CD4-positive, alpha-beta T cell (primary cell): ENCODE measurements at places on chromosomes 13 and 19. TPM values are rescaled to one million over a fixed set of nuclear protein-coding genes. Genes with fewer than 3 reads are reported as not detected.

GRCh38 chr13:28983641-28984040 lies 163.5 kb downstream of the MTUS2 start:
- DNase-seq: no peak

DNA sequence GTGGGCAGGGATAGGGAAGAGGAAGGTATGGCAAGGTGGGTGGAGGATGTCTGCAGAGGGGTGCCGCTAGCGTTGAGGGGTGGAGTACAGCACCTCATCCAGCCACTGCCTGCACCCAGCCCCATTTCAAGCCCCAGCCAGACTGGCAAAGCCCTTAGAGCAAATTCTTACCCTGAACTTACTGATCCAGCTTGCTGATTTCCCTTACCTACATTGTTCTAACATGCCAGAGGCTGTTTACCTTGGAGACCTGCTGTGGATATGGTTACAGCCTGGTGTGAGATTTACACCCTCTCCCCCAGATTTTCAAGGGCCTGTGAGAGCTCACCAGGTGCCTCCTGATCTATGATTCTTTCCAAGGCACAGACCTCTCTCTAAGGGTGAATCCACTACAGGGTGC lies 86.0 kb downstream of the ZNF726 start:
- no peak for DNase-seq

Gene C5AR1
- total RNA-seq: 5.8 TPM

DNA sequence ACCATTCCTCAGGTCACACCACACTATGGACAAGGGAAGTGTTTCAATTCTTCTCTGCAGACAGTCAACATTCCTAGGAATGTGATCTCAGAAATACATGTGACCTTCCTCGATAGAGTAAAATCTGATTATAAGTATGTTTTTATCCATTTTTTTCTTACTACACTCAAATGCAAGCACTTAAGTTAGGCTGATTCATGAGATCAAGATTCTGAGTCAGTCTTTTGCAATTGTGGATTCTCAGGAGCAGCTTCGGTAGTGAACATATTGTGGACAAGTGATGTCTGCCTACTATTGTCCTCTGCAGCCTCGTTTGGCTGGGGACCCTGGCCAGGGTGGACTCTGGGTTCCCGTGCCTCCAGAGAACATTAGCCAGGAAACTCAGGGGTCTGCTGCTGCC lies 3.2 kb downstream of the SERPINE3 start:
- no peak for DNase-seq

- no peak for DNase-seq
Observed at GRCh38 chr19:45663800-45664199, 4.2 kb upstream of the GIPR start.

- DNase-seq: no peak
Observed at GRCh38 chr13:63199508-63199907, 1783.9 kb upstream of the PCDH20 start.

Gene PLK5
- total RNA-seq: 0.14 TPM

Gene IZUMO1
- not detected for total RNA-seq

Gene TUBA3C
- total RNA-seq: not detected

DNA sequence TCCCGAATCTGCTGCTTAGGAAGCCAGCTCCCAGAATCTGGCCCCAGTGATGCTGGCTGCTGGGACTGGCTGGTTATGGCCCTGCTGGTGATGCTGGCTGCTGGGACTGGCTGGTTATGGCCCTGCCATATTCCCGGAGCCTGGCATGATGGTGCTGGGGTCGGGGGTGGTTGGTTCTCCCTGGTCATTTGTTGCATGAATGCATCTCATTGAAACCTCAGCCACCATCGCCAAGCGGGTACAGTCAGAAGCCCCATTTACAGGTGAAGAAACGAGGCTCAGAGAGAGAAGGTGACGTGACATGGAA lies 2.1 kb downstream of the PGLYRP1 start:
- no peak for DNase-seq

- DNase-seq: no peak
Observed at GRCh38 chr19:41918653-41919244, 9.5 kb downstream of the ERFL start.

- DNase-seq: no peak
Observed at GRCh38 chr13:41386211-41386610, 71.1 kb upstream of the RGCC start.

- no peak for DNase-seq
Observed at GRCh38 chr13:29587645-29588044, 7.8 kb downstream of the SLC7A1 start.

- no peak for DNase-seq
Observed at GRCh38 chr13:95289020-95289444, 12.2 kb downstream of the ABCC4 start.

DNA sequence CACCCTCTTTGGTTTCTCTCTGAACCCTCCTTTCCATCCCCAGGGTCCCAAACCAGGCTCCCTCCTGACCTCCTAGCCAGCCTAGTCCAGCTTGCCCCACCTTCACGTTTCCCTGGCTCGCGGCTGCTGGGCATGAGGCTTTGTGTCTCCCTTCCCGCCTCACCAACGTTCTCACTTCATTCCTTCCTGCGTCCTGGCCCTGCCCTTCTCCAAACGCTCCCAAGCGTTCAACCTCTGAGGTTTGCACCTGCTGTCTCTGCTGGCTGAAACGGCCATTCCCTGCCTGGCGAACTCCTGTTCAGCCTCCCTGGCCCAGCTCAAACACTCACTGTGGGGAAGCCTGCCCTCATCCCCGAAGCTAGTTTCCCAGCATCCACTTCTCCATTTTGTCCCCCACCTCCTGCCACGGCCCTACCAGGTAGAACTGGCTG lies 12.4 kb downstream of the EPS8L1 start:
- DNase-seq: no peak

DNA sequence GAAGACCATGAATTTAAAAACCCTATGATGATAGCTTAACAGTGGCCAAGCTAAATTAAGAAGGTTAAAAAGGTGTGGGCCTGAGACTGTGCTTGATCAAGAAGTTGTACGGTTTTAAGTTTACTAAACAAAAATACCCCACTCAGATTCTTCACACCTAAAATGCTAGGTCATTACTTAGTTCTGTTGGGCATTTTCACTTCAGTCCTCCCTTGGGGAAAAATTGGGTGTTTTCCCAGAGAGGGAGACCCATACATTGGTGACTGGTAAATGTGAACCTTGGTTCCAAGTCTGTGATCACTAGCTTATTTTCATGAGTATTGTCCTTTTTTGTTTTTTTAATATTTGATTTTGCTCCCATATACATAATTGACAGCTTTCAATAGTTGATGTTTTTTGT lies 44.4 kb downstream of the MTUS2 start:
- DNase-seq: no peak

- no peak for DNase-seq
Observed at GRCh38 chr19:51490676-51491075, 10.9 kb downstream of the SIGLEC12 start.
